Activated T-helper 2 cell treated with anti-CD3 and anti-CD28 coated beads, Interferon-gamma antibody, Interleukin-2, Interleukin-4, amounts not matched to agents 10 μg/mL and 5 μg/mL and 100 μg/mL, durations not matched to agents 14 hours and 24 hours and 36 hours (primary cell): ENCODE measurements at places on chromosomes 12 and 14. TPM values are rescaled to one million over a fixed set of nuclear protein-coding genes. Genes with fewer than 3 reads are reported as not detected.

Gene PPP1R36
- total RNA-seq = not detected in 2 replicates

Gene NPFF
- not detected in 2 replicates for total RNA-seq

Gene LMNTD1
- not detected in 2 replicates for total RNA-seq

Gene TBC1D30
- 0.84 and 0.90 TPM in 2 replicates for total RNA-seq

Gene RDH16
- 0.30 and 0.41 TPM in 2 replicates for total RNA-seq

Gene KRT2
- not detected in 2 replicates for total RNA-seq

Gene MAPKAPK5
- 66.4 and 68.1 TPM in 2 replicates for total RNA-seq

Gene INSM2
- not detected in 2 replicates for total RNA-seq

Gene SLC38A4
- total RNA-seq = not detected in 2 replicates

Gene AHNAK2
- 0.02 and 0.07 TPM in 2 replicates for total RNA-seq

Gene POTEG
- total RNA-seq = not detected in 2 replicates

Gene DHRS2
- total RNA-seq = 2.2 and 2.3 TPM in 2 replicates

Gene CCDC63
- total RNA-seq = not detected in 2 replicates

Gene IL31
- total RNA-seq = 54.3 and 55.9 TPM in 2 replicates

Gene REM2
- total RNA-seq = 0.28 and 0.30 TPM in 2 replicates

Gene NAV3
- total RNA-seq = not detected in 2 replicates

Gene SERPINA9
- total RNA-seq = not detected in 2 replicates

Gene CLEC14A
- not detected in 2 replicates for total RNA-seq

Gene EIF2S1
- total RNA-seq = 217 and 230 TPM in 2 replicates

Gene RNASE7
- total RNA-seq = not detected in 2 replicates

Gene P2RX7
- total RNA-seq = 6.5 and 6.6 TPM in 2 replicates

Gene PTPRO
- total RNA-seq = 0.41 TPM in 1 of 2 replicates, not detected in the other

Gene CHGA
- not detected in 2 replicates for total RNA-seq

Gene RD3L
- not detected in 2 replicates for total RNA-seq

Gene PTGER2
- total RNA-seq = 53.3 and 54.1 TPM in 2 replicates

Gene ADCY4
- total RNA-seq = 1.5 and 2.3 TPM in 2 replicates

Gene CBLN3
- 5.4 and 5.5 TPM in 2 replicates for total RNA-seq
